ENCODE measurements at places on chromosomes 16 and 17.

- DNase-seq: no peak
Observed at GRCh38 chr17:27771586-27771985, 28.7 kb downstream of the NOS2 start.

DNA sequence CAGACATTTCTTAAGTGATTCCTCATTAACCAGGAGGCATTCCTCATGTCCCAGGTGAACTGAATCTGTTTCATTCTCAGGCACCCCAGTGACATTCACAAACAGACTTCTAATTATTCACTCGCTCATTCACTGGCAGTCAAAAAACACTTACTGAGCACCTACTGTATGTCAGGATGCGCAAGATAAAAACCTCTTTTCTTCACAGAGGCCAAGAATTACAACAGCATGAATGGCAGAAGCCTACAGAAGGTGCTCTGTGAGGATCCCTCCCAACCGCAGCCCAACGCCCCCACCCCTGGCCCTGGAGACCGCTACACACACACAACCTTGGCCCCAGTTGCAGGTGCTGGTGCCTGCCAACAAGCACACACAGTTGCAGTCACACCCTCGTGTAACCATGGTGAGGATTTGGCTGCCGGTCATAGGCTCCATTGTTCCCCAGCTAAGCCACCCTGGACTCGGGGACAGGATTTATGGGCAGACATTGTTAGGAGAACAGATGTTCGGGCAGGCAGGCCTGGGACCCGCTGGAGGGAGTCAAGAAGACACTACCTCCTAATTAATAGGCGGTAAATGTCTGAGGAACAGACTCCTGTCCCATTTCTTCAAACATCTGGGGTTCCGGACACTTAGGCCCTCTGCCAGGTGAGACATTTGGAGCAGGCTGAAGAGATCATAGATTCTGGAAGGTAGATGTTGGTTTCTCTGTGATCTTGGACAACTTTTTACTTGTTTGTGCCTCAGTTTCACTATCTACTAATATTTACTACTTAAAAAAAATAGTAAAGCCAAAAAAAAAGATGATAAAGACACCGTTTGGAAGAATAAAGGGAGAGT lies 43.2 kb downstream of the CUEDC1 start:
- DNase-seq: no peak

DNA sequence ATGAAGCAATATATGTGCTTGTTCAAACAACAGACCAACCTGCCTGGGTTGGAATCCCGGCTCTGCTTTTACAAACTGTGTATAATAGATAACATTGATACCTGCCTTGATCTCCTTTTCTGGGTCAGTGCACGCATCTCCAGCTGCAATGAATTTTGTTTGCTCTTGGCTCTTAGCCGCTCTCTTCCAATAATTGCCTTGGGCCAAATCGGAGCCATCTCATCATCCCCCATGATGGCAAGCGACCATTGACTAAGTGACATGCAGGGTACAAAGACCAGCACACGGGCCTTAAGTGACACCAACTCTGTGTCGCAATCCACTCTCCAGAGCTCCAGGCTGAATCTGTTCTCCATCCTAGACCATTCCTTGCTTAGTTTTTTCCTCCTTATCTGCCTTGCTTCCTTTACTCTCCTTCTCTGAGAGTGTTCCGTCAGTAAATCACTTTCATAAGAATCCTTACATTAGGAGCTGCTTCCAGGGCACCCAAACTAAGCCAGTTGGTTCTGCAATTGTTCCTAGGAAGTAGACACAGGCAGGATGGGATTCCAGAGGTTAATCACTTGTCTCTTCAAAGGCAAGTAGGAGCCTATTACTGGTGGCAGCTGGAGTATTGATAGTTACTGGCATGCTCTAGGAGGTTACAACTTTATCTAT lies 134.2 kb downstream of the ABCA8 start:
- no peak for DNase-seq

DNA sequence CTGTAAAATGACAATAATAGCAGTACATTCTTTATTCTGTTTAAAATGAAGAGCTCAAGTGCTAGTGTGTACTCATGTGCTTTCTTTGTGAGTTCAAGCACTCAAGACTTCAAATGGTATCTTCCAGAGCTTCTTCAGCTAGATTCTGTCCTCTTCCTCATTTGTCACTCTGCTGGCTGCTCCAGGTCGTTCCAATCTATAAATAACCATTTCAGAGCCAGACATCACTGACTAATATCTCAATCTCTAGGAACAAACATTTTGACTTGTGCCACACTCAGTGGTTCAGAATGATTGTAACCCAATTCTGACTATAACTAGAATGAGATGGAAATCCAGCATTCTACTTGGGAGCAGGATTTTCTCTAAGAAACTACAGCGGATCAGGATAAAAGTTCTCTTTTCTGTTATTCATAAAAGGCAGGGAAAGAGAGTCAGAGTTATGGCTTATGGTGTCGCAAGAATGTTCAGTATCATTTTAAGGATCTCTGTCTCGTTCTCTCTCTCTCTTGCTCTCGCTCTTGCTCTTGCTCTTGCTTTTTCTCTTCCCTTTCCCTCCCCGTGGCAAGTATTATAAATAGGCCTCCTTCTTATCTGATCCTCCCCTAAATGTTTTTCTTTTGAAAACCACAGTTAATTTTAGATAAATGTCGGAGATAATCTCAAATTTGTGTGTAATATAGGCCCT lies 116.3 kb upstream of the MAF start:
- no peak for DNase-seq

- DNase-seq: no peak
Observed at GRCh38 chr16:13238182-13238581, 336.8 kb downstream of the SHISA9 start.

- DNase-seq: no peak
Observed at GRCh38 chr16:78957317-78958100, 643.0 kb downstream of the MAF start.

- no peak for DNase-seq
Observed at GRCh38 chr16:11551842-11552241, 34.9 kb downstream of the LITAF start.

- DNase-seq: no peak
Observed at GRCh38 chr17:69427486-69428197, 13.1 kb downstream of the MAP2K6 start.

GRCh38 chr17:33416131-33416530 lies 123.0 kb upstream of the ASIC2 start:
- no peak for DNase-seq

DNA sequence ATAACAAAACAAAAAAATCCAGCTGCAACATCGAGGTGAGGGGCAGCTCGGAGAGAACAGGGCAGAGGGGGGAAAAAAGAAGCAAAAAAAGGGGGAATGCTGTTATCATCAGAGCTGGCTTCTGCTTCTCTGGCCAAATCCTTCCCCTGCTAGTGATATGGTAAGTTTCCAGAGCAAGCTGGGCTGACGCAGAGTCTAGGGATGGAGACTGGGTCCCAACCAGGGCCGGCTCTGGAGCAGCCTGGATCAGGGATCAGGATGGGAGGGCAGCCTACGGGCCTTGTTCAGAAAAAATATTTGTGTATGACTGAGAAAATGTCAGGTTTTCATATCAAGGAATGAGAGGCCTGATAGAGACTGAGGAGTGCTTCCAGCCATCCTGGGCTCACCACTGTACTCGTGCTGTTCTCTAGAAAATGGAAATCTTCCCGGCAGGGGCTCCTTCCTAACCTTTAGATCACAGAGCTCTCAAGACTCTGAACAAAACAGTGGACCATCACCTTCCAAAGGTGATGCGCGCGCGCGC lies 726 bp upstream of the C1QTNF1 start:
- DNase-seq: no peak

- DNase-seq: no peak
Observed at GRCh38 chr16:81499576-81500380, 55.2 kb downstream of the CMIP start.

DNA sequence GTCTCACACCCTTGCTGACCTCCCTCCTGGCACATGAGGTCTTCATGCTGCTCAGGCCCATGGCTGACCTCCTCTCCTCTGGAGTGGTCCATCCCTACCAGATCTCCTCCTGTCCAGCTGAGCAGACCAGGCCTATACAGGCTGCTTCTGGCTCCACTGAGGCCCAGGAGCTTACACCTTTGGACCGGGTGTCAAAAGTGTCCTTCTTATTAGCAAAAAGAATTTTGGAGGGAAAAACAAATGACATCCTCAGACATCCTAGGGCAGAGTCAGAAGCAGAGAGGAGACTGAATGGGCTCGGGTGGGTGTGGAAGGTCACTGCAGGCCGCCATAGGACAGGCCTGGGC lies 38.1 kb downstream of the WSB1 start:
- DNase-seq: no peak

- no peak for DNase-seq
Observed at GRCh38 chr17:31390748-31391495, 553 bp upstream of the RAB11FIP4 start.

DNA sequence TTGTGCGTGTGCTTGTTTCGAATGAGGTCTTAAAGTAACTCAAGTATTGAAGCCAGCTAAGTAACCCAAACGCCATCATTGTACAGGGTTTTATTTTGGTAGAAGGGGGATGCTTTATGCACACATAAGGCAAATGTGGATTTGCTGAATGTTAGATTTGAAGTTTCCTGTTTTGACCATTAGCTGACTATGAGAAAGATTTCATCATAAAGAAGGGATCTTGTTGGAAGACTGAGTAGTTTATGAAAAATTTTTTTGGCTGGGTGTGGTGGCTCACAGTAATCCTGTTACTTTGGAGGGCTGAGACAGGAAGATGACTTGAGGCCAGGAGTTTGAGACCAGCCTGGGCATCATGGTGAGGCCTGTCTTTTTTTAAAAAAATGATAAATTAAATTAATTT lies 10.0 kb upstream of the ZFP3 start:
- DNase-seq: no peak

GRCh38 chr17:8574687-8575086 lies 55.8 kb downstream of the MYH10 start:
- DNase-seq: no peak

DNA sequence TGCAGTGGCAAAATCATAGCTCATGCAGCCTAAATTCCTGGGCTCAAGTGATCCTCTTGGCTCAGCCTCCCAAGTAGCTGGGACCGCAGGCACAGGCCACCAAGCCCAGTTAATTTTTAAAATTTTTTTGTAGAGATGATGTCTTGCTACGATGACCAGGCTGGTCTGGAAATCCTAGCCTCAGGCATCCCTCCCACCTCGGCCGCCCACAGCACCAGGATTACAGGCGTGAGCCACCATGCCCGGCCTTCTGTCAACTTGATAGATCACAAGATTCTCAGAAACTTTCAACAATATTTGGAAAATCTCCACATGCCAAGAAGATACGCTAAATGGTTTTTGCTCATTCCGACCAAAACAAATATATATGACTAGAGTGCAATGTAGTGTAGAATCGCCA lies 111.0 kb downstream of the ADCY9 start:
- DNase-seq: no peak

DNA sequence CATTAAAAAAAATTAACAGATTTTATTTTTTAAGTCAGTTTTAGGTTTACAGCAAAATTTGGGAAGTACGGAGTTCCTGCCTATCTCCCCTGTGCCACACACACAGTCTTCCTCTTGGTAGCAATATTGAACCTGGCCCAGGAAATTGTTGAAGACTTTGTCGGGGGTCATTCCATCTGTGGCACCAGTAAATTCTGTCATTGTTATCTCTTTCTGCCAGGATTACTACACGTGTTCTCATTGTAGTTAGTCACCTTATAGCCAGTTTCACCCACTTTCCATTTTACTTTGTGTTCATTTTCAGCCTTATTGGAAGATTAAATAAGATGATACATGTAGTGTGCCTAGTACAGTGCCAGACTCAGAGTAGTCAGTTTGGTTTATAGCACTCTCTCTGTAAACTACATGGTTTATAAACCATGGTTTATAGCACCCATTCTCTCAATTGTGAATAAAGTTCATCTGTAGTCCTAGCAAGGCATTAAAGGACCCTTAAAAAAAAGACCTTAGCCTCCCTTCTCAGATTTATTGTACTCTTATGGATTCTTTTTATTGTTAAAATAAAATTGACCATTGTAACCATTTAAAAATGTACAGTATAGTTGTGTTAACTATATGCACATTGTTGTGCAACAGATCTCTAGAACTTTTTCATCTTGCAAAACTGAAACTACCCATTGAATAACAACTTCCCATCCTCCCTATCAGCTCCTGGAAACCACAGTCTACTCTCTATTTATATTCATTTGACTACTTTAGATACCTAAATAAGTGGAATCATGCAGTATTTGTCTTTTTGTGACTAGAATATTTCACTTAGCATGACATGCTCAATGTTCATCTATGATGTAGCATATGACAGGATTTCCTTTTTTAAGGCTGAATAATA lies 36.1 kb downstream of the NLK start:
- DNase-seq: no peak

GRCh38 chr17:56222255-56222654 lies 69.0 kb downstream of the ANKFN1 start:
- no peak for DNase-seq

- DNase-seq: no peak
Observed at GRCh38 chr17:36089339-36089865, 541 bp downstream of the CCL3 start.

DNA sequence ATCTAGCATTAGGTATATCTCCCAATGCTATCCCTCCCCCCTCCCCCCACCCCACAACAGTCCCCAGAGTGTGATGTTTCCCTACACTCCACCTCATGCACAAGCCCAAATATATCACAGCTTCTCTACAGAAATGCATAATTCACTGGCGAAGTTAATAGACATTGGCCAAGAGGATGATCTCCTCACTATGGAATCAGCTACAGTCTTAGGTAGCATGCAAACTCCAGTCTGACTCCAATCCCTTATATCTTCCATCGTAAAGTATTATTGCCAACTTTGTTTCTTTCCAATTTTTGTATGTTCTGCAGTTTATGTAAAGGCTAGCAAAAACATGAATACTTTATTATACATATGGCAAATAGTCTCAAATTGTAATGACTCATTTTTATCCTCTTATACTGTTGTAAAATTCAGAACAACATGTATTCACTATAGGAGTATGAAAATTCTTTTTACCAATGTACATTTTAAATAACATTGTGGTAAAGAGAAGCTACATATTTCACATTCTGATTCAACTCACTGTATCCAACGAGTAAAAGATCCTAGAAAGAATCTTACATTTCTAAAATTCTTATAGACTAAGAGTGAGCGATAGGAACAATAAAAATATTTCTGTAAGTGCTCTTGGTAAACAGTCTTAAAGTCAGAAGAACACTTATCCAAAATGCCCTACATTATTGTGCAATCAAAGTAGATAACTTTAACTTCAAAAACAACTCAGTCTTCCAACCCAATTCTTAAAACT lies 871 bp downstream of the ABCA8 start:
- DNase-seq: no peak

GRCh38 chr17:35069311-35069710 lies 5.8 kb upstream of the RFFL start:
- no peak for DNase-seq
